Fibroblast of skin of scalp (primary cell): ENCODE measurements at places on chromosomes 11 and 22.

DNA sequence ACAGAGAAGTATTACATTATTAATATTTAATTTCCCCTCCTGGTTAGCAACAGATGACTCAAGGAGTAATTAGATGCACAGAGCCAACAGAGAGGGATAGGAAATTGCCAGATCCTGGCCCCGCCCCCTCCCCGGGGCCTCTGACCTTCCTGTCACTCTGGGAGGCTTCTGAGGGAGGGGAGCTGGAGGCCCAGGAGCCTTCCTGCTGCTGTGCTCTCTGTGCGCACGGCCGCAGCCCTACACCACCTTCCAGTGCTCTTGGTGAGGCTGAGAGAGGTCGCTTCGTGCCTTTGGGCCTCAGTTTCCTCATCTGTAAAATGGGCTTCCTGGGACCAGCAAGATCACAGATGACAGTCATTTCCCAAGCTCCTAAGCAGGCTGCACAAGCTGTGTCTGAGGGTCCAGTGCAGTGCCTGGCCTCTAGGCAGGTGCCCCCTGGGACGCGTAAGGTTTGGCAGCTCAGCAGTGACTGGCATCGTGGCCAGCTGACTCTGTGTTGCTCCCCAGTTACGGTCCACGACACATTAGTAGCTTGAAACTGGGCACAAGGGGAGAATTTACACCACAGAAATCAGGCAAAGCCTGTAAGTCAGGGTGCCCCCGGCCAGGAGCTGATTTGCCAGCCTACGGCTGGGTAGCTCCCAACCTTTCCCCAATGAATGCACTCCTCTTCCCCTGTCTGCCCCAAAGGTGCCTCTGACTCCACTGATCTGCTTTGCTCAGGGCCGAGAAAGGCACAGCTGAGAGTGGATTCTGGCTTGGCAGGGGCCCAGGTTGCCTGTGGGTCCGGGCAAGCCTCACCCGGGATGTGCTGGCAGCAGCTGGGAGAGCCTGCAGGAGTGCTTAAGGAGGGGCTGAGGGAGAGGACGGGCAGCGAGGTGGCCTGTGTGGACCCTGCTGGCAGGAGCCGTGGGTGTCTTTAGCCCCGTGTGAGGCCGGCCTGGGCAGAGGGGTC is 2.3 kb downstream of the ADORA2A start:
- no peak for DNase-seq

DNA sequence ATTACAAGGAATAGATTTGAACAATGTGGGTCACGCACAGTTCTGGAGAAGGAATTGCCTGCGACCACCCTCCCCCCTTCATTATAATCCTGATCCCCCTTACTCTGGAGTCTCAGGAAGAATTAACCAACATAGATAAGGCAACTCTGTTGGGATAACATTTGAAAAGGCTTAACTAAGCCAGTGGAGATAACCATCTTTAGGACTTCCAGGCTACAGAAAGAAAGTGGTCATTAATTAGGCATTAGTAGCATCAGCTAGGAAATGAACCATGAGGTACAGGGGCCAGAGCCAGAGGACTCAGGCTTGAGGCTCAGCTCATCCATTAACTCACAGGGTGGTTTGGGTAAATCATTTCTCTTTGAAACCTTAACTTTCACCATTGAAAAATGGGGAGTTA is 720.0 kb upstream of the API5 start:
- no peak for DNase-seq

GRCh38 chr11:36532941-36533601 is 23.0 kb upstream of the TRAF6 start:
- no peak for DNase-seq

GRCh38 chr22:49771266-49772065 is 56.2 kb downstream of the BRD1 start:
- DNase-seq = no peak

DNA sequence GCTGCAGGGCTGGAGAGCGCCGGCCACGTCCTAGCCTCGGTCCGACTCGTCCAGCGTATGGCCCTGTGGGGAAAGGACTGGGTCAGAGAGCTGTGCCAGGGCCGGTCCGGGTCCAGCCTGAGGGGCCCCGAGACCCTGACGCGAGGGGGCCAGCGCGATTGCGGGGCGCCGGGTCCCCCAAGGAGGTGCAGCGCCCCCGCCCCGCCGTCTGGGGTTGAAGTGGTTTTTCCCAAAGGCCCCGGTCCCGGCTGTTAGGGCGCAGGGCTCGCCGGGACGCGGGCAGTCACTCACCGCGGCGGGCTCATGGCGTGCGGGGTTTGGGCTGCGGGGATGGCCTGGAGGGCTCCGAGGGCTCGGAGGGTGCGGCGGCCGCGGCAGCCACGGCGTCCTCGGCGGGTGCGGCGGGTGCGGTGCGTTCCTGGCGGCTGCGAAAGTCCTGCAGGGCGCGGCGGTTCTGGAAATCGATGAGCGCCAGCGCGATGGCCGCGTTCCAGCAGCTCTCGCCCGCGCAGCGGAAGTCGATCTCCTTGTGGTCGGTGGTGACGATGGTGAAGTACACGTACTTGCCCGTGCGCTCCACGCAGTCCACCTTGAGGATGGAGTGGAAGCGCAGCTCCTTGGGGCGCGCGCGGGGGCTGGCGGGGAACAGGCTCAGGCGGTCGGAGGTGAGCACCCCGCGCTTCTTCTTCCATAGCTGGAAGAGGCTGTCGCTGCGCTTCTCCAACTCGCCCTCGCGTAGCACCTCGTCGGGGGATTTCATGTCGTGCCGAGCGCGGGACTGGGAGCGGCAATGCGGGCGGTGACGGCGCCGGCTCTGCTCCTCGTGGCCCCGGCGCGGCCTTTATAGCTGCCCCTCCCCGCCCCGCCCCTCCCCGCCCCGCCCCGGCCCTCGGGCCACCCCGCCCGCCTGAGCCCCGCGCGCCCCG is at the start of gene PHLDA2:
PHLDA2 (minus strand) TSS at position 816 of the 926 bp plus-strand sequence; CDS start at position 760, 56 bp downstream.
- peak; percentile 68 for DNase-seq

GRCh38 chr11:69700278-69701140 is 3.3 kb downstream of the FGF19 start:
- peak; percentile 68 for DNase-seq

GRCh38 chr11:121235057-121235456 is 57.5 kb upstream of the SC5D start:
- no peak for DNase-seq

DNA sequence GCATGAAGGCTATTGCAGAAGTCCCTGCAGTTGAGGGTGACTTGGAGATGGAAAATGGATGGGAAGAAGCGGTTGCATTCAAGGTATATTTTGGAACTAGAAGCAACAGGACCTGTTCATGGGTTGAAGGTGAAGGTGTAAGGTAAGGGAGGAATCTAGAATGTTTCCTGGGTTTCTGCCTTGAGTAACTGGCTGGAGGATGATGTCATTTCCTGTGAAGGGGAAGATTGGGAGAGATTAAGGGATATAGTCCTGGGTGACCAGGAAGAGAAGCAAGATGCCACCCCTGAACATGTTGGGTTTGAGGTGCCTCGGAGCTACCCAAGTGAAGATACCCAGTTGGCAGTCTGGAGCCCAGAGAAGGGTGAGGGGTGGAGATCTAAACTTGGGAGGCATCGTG is 12.1 kb upstream of the MOGAT2 start:
- DNase-seq = no peak

GRCh38 chr11:46285594-46286033 is 8.2 kb downstream of the CREB3L1 start:
- peak; percentile 87 for DNase-seq

- DNase-seq = no peak
Measured at GRCh38 chr11:28139841-28140415, 31.7 kb downstream of the METTL15 start.

GRCh38 chr11:72661486-72661885 is 12.7 kb downstream of the PDE2A start:
- no peak for DNase-seq

DNA sequence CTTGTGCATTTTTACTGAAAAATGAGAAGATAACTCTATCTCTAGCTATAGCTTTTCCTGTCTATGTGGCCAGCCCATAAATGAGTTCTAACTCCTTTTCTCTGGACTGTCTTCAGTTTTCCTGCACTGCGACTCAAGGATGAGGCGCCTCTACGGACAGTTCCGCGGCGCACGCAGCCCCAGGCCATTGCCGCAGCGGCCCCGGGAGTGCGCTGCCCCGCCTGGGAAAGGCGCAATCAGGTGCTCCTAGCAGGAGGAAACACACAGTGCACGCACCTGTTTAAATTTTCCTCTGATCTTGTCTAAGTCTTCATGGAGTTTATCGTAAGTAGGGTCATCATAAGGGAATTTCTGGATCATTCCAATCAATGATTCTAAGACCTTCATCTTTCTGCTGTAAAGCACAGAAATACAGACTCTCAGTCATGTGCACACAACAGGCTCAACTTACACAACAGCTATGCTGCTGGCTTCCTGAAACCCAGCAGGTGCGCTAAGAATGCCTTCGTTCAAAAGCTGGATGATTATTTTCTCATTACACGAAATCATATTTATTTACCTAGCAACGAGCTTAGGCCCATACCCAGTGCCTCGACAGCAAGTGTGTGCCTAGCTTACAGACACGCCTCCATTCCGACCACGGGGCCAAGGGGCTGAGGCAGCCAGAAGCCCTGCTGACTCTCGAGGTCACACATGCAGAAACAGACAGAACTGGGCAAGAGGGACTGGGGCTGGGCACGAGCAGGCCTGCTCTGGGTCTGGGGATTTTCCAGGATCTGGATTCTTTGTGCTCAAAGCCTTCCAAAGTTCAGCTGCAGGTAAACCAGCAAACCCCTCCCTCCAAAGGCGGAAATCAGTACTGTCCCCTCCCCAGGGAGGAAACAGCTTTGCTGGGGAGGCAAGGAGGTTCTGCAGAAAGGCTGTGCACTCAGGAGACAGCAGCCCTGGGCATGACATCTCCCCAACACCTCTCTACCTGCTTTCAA is 7.2 kb downstream of the LTO1 start:
- no peak for DNase-seq

DNA sequence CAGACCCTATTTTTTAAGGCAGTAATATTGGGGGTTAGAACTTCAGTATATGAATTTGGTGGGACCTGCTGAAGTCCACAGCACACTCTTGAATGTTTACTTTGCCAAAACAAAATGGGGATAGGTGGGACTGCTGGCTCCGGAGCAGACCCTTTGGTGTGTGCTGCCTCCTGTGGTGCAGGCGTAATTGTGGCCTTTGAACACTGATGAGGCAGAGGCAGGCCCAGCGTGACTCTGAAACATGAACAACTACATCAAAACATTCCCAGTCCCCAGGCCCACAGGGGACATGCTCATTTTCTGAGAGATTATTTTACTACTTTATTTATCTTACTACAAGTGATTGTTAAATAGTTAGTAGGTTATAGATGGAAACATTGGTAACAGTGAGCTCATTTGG is 225.0 kb upstream of the TBCEL start:
- no peak for DNase-seq

DNA sequence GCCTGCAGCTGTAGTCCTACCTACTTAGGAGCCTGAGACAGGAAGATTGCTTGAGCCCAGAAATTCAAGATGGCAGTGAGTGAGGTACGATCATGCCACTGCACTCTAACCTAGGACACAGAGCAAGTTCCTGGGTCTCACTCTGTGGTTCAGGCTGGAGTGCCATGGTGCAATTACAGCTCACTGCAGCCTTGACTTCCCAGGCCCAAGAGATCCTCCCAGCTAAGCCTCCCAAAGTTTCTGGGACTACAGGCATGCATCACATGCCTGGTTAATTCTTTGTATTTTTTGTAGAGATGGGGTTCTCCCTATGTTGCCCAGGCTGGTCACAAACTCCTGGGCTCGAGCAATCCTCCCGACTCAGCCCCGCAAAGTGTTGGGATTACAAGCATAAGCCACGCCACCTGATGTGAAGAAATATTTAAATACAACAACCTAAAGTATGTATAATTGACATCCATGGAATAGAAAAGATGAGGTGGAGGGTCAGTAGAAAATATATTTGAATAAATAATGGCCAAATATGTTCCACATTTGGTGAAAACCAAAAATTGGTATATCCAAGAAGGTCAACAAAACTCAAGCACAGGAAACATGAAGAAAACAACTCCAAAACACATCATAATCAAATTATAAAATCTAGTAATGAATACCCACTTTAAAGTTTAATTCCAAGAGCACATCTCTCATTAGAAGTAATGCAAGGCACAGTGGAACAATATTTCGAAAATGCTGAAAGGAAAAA is 47.9 kb upstream of the IGLL5 start:
- DNase-seq = no peak

- no peak for DNase-seq
Measured at GRCh38 chr11:9714272-9714940, 50.5 kb downstream of the SWAP70 start.

DNA sequence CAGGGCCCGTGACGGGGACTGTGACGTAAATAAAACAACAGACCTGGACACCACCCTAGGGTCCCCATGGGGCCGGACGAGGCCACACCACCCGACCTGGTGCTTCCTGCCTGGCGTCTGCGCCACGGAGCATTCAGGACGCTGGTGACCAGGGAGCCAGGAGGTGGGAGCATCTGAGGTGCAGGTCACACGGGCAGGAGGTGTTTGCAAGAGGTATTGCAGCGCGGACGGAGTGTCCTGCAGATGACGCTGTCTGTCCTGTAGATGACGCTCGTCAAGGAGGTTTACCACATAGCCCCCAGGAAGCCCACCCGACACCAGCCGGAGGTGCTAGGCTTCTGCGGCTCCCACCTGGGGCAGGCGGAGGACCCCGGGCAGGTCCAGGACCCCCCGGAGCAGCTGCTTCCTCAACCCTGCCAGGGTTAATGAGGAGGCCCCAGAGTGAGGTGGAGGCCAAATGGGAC is 986 bp upstream of the MUC5B start:
- DNase-seq = no peak

DNA sequence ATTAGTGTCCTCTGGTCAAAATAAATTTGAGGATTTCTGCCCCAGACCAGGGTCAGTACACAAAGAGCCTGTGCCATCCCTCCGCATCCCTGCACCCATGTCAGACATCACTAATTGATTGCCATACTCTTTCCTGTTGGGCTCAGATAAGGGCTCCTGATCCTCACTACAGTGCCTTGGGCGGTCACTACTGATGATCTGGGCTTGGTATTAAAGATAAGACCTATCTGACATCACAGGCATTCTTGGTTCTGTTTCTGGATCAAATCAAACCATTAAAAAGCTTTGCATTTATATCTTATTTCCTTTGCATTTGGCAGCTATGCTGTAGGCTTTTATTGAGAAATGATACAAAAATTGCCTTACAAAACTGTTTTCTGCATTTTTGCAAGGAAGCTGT is 103.5 kb upstream of the TENM4 start:
- no peak for DNase-seq

DNA sequence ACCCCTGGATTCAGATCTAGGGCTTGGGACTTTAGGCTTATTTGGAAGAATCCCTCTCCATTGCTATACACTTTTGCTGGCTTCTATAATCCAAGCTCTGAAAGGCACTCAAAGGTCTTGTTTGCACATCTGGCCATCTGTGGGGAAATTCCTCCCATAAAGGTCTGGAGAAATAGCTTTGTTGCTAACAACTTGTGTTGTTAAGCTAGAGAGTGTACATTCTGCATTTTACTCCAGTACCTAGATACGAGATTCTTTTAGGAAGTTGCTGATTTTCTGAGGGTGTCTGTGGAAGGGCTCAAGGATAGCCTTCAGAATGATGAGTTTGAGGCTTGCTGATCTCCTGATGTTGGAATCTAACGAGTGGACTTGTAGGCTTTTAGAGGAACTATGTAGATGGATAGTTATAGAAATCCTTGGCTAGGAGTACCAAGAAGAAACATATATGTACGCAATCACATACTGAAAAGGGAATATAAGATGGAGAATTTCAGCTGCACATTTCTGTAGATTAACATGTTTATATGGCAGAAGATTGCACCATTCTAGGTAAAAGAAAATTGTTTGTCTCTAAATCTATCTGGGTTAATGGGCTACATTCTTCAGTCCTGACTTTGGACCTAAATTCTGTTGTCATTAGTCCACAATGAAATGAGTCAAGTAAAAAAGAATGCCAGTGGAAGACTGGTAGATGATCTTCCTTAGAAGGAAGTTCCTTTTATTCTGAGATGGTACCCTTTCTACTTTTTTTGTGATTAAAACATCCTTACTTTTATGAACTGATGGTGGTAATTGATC is 51.0 kb downstream of the UBASH3B start:
- DNase-seq = peak; percentile 90
